Right atrium auricular region (tissue), 2 donors: ENCODE measurements at places on chromosomes 12 and 14. TPM values are rescaled to one million over a fixed set of nuclear protein-coding genes. Genes with fewer than 3 reads are reported as not detected.

The KRT79 gene
- not detected for total RNA-seq

The KLRC1 gene
- total RNA-seq: 0.24 TPM

The SYCP3 gene
- not detected for total RNA-seq

The CCDC198 gene
- not detected for total RNA-seq

The OTX2 gene
- not detected for total RNA-seq

The CLEC7A gene
- total RNA-seq: 7.9 TPM

The MGP gene
- total RNA-seq: 454 TPM

The RAB3IP gene
- total RNA-seq: 37.1 TPM

The GPRC5A gene
- 10.1 TPM for total RNA-seq

The FGF6 gene
- not detected for total RNA-seq

The CIROP gene
- not detected for total RNA-seq

The HOXC11 gene
- total RNA-seq: not detected

The SERPINA9 gene
- total RNA-seq: not detected

The MLH3 gene
- 16.1 TPM for total RNA-seq

The VRTN gene
- not detected for total RNA-seq
